ENCODE measurements at places on chromosomes 7 and 10. TPM values are rescaled to one million over a fixed set of nuclear protein-coding genes. Genes with fewer than 3 reads are reported as not detected.

Gene TM9SF3
- total RNA-seq = 46.7 TPM

Gene ZNF365
- 1.1 TPM for total RNA-seq

Gene ARHGEF5
- total RNA-seq = 5.0 TPM

Gene MINDY4
- 5.4 TPM for total RNA-seq

Gene KCNH2
- 119 TPM for total RNA-seq

Gene GPAM
- total RNA-seq = 7.8 TPM
